Esophagus squamous epithelium (tissue), 5 donors: ENCODE measurements at places on chromosomes 5 and 9.

- no peak for DNase-seq
Observed at GRCh38 chr9:89732295-89732938, 127.6 kb downstream of the GADD45G start.

DNA sequence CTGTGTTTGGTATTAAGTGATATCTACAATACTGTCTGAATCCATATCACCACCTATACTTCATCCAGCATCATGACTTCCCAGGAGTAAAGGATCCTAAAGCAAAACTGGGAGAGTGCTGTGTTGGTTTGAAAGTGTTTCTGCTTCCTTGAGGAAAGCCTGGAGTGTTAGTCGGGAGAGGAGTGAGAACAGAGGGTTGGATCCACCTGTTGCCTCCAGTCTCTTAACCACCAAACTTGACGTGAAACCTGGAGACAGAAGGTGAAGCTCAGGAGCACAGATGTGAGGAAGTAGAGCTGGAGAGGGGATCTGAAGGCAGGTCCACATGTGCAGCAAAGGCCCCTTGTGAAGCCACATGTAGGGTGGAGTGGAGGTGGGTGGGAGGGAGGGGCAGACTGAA, 88.2 kb downstream of the EGFLAM start:
- DNase-seq: no peak

- DNase-seq: no peak
Observed at GRCh38 chr9:83219154-83219923, 156.4 kb upstream of the RASEF start.

GRCh38 chr5:34533582-34534522, 122.3 kb upstream of the RAI14 start:
- DNase-seq: no peak

DNA sequence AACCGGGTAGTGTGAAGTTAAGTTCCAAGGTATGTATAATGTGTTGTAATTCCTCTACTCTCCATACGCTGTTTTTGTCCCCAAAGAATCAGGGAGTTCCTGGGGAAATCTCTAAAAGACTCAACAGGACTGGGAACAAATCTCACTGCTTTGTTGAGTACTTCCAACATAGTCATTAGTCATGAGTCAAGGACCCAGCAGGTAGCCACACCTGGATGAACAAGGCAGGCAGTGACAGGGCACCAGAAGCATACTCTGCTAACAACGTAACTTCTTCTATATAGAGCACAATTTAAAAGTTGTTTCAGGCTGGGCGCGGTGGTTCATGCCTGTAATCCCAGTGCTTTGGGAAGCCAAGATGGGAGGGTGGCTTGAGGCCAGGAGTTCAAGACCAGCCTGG, 126.8 kb downstream of the SLC1A3 start:
- no peak for DNase-seq

DNA sequence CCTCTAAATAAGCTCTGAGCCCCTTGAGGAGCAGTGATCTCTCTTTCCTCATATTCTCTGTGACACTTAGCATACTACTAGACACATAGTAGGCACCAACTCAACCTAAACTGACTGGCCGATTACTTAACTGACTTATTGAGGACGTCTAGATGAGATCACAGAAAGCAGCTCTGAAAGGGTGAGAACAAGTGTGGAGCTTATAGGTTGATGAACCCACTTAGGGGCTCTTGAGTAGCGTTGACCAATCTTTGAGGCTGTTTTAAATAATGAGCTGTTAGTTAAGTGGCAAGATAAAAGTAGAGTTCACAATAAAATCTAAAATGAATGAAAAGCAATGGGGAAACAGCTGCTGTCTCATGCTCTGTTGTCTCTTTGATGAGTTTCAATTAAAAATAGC, 124.7 kb upstream of the TNPO1 start:
- no peak for DNase-seq

GRCh38 chr5:122358372-122358979, 46.4 kb downstream of the SNCAIP start:
- DNase-seq: no peak

- no peak for DNase-seq
Observed at GRCh38 chr9:87950765-87951488, 23.4 kb downstream of the CDK20 start.

- no peak for DNase-seq
Observed at GRCh38 chr5:1914471-1914870, 31.7 kb upstream of the IRX4 start.

DNA sequence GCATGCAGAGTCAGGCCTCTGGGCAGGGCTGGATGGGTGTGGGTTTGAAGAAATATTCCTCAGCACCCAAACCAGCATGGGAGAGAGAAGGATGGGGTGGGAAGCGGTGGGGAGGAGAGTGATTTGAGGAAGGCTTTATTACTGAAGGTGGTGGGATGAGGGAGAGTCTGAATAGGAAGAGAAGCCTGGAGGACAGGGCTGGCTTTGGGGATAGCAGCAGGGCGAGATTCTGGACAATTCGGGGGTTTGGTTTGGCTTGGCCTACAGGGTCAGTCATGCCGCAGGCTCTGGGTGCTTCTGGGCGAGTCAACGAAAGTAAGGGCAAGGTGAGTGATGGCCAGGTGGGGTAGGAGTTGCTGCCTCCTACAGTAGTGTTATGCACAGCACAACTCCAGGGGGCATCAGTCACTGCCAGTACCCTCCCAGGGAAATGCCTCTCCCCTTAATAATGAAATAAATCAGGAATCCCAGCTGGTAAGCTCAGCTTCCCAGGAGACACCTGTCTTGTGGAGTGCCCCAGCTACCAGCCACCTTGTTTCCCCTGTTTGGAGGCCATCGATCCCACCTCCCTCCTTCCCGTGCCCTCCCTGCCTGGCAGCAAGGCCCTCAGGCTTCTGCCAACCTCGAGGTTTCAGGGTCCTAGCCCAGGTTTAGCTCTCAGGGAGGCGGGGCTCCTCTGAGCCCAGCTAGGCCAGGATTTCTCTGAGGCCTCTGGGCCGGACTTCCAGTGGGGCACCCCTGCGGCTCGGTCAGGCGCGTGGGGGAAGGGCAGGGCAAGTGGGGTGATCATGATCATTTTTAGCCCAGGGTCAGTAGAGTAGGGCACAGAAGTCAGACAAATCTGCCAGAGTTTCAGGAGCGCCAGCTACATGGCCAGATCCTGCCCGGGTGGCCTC, 741 bp upstream of the NKX2-5 start:
- no peak for DNase-seq

DNA sequence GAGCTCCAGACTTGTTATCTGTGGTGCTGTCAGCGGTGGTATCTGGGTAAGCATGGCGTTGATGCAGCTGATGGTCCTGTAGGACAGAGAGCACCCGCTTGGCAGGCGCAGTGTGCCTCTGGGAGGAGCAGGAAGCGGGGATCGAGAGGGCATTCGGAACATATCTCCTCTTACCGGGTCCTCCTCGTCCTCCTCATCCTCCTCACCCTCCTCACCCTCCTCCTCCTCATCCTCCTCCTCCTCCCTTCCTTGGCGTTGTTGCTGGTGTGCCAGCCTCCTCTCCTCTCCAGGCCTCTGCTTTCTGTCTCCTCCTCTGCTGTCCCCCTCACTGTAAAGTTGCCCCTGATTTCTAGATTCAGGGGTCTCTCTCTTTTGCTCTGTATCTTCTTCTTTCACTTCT, 21.2 kb downstream of the ECM2 start:
- DNase-seq: no peak

- no peak for DNase-seq
Observed at GRCh38 chr5:31941151-31941755, 232.9 kb downstream of the GOLPH3 start.
